ENCODE measurements at places on chromosomes 4 and X.

- no peak for DNase-seq
Observed at GRCh38 chr4:175385797-175386196, 426.3 kb downstream of the GPM6A start.

DNA sequence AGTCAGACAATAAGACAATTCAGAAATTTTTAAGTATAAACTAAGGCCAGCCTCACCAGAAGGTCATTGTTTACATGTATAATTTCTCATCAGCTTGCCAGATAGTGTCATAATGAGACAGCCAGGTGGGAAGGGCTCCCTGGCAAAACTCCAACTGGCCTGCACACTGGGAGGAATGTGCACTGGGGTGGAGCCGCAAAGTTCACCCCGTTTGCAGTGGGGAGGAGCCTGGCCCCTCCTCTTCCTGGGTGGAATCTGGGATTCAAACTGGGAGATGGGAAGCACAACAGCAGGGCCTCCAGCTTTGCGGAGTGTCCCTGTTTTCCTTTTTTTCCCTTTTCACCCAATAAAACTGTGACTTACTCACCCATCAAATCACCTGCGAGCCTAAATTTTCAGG is 329.9 kb downstream of the SMARCA1 start:
- DNase-seq = no peak

GRCh38 chr4:60953826-60954225 is 246.3 kb upstream of the ADGRL3 start:
- no peak for DNase-seq

DNA sequence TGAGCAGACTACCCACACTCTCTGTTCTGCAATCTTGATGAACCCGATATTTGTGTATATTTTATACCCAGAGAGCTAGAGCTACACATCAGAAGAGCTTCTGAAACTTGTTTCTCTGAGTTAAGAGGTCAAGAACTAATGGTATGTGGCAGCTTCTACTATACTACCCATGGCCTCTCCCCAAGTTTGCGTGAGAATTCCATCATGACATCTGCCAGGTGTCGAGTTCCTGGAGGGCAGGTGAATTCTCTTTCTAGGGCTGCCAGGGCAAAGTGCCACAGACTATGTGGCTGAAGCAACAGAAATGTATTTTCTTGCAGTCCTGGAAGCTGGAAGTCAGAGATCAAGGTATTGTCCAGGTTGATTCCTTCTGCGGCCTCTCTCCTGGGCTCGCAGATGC is 4.4 kb downstream of the SORCS2 start:
- no peak for DNase-seq

DNA sequence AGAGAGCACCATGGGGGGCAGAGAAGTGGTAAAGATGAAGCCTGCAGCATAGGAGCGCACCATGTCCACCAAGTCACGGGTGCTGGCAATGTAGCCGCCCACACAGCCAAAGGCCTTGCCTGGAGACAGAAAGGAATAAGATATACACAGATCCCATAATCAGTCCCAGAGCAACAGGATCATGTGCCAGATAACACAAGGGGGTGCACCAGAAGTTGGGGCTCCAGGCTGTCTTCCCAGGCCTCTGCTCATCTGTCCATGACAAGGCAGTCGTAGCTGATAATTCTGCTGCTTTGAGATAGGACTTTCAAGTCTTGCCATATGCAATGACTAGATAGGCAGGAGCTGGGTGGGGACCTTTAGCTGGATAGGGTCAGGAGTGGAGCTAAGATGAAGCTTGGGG is 14.7 kb downstream of the APEX2 start:
- no peak for DNase-seq

DNA sequence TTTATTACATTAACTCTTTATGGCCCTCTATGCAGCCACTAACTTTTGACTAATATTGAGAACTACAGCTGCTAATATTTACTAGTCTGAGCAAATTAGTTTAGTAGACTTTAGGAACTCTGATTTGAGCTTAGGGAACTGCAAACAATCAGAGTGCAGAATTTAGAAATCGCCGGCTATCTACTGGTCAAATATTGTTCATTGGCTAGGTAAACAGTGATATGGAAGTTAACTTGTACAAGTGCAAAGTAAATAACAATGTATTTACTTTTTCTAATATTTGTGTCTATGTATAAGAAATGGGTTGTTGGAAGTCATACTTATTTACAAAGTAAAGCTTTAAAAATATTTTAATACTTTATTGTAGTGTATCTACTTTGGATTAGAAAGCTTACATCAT is 279.6 kb downstream of the CFAP299 start:
- DNase-seq = no peak

- DNase-seq = no peak
Observed at GRCh38 chr4:101328063-101328602, 19.2 kb downstream of the PPP3CA start.

- no peak for DNase-seq
Observed at GRCh38 chr4:83605744-83606172, 69.8 kb downstream of the GPAT3 start.

DNA sequence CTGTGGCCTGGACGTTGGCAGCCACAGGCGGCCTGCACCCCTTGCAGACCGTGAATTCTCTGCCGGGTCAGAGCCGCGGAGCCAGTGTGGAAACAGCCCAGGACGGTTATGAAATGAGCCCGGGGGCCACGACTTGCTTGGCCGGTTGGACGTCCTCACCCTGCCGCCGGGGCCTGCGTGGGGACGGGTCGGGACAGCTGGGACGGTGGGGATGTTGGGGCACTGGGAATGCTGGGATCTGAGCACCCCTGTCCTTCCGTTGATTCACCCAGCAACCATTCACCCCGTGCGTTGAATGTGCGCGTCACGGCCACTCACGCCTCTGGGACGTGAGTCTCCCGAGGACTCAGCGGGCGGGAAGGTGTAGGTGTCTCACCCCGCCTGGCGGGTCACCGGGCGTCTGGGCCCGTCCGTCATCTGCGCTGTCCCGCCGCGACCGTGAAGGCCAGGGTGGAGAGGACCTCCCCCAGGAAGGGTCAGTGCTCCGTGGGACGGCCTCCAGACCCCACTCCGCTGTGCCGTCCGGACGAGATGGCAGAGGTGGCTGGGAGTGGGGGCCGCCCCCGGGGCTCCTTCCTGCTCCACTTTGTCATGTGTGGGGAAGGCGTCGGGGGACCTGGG is 4.5 kb upstream of the PLCXD1 start:
- DNase-seq = no peak

- DNase-seq = no peak
Observed at GRCh38 chr4:74267998-74268606, 40.2 kb upstream of the EPGN start.

GRCh38 chr4:4477391-4477790 is 64.5 kb downstream of the STX18 start:
- DNase-seq = no peak

- DNase-seq = no peak
Observed at GRCh38 chr4:119165767-119166166, 30.1 kb downstream of the MYOZ2 start.

- no peak for DNase-seq
Observed at GRCh38 chrX:37846141-37846540, 1.2 kb downstream of the DYNLT3 start.

DNA sequence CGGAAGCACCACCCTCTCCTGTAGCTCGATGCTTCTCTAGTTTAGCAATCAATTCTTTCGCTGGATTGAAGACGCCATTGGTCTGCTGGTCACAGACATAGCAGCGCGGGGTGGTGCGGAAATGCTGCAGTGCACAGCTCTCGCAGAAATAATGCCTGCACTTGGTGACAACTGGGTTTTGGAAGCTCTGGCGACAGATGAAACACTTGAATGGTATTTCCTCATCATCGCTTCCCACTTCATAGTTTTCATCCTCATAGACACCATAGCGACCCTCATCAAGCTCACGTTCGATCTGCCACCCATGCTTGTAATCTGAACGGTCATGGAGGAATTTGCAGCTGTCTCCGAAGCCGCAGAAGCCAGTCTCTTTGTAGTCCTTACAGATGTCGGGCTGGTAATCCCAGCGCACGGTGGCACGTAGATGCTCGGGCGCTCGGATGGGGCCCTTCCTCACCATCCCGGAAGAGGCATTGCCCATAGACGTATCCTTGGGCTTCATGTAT is 854 bp downstream of the RNF113A start:
- no peak for DNase-seq

DNA sequence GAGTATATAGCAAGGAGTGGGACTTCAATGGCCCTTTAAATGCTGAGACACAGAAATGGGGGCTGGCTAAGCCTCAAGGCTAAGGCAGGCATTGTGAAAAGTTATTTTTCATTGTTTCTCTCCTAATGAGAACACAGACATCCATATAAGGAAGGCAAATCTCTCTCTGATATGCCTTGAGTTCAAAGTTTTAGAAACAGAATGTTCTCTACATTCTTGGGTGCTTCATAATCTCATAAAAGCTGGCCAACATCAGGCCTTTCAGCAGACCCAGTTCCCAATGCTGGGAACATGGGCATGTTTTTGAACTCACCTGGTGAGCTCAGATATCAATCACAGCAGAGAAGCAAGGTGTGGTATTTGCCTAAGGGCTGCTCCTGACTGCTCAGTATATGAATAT is 19.4 kb upstream of the RAB40A start:
- no peak for DNase-seq

DNA sequence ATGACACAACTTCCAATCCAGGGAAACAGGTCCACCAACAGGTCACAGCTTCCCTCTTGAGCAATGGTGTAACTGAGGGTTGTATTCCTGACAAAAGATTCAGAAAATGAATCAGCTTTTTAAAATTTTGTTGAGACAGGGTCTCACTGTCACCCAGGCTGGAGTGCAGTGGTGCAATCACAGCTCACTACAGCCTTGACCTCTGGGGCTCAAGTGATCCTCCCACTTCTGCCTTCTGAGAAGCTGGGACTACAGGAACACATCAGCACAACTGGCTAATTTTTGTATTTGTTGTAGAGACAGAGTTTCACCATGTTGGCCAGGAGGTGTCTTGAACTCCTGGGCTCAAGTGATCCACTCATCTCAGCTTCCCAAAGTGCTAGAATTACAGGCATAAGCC is 43.7 kb downstream of the SAT1 start:
- no peak for DNase-seq

DNA sequence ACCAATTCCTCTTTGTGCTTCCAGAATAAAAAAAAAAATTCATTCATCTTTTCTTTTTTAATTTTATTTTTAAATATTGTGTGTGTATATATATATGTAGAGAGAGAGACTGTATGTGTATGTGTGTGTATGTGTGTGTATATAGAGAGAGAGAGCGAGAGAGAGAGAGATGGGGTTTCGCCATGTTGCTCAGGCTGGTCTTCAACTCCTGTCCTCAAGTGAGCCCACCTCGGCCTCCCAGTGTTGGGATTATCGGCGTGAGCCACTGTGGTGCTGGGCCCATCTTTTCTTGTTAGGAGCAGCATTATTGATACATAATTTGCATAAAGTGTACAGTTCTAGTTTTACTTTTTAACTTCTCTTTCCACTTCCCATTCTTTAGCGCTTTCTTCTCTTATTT is 33.6 kb downstream of the KDM6A start:
- DNase-seq = no peak

DNA sequence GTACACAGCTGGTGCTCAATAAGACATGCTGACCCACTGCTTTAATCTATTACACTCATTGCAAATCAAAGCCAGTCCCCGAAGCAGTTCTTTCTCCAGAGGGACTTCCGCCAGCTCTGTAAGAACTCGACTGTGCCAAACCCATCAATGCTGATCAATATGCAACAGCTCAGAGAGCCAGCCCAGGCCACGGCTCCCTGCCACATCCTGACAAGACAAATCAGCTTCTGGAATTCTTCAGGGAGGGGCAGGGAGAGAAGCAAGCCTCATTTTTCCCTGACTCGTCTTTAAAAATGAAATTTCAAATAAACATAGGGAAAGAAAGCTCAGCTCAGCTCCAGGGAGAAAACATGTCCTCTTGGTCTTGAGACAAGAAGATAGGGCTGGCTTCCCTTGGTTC is 5.3 kb upstream of the ADRA2C start:
- DNase-seq = no peak

GRCh38 chrX:38336538-38337240 is 9.4 kb upstream of the RPGR start:
- DNase-seq = no peak

- no peak for DNase-seq
Observed at GRCh38 chr4:56979421-56980072, 851 bp downstream of the POLR2B start.

DNA sequence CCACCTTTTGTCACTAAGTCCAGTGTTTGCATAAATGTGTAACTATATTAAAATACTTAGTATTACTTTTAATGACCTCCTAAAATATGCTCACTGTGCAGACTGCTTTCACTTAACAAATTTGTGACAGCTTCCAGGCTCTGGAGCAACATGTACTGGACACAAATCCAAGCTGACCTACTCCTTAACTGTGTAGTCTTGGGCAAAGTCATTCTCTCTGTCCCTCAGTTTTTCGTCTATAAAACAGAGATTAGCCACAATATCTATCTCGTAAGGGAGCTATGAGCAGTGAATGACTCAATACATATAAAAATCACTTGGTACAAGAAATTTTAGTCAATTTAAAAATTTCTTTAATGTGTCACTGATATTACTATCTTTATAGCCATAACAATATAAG is 20.4 kb upstream of the RAB40A start:
- DNase-seq = no peak

- no peak for DNase-seq
Observed at GRCh38 chrX:70168238-70169188, 8.8 kb upstream of the DGAT2L6 start.

- DNase-seq = no peak
Observed at GRCh38 chr4:152590179-152591031, 54.5 kb upstream of the FBXW7 start.

- no peak for DNase-seq
Observed at GRCh38 chr4:139126898-139127297, 50.1 kb downstream of the ELF2 start.

DNA sequence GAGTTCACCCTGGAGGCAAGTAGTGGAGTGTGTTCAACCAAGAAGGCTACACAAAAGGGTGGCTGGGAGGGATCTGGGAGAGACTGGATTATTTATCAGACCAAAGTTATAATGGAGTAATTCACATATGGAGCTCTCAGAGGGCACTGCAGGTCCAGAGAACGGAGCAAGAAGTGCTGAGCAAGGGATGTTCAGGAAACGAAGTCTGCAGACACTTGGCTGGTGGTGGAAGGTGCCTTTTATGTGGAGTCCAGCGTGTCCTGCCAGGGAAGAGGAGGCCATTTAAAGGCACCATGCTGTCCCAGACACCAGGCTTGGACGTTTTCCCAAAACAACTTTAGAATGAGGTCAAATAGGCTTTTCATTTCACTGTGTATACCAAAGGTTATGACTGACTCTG is 130.1 kb downstream of the CEP135 start:
- DNase-seq = no peak

DNA sequence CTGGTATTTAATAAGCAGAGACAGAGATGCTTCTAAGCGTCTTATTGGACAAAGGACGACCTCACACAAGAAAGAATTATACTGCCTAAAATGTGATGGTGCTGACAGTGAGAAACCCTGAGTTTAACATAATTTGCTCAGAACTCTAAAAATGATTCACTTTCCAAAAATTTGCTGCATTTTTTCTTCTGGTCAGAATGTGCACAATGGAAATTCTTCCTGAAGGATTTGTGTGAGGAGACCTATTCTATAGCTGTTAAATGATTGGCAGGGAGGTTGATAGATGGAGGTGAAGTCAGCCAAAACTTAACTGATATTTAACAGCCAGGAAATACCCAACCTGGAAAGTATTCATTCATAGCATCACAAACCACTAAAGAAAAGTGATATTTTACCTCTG is 1.7 kb downstream of the MAGEC3 start:
- no peak for DNase-seq

GRCh38 chrX:71652405-71652804 is 14.9 kb upstream of the LOC101059915 start:
- DNase-seq = peak; percentile 32

GRCh38 chr4:184090571-184090970 is 127.1 kb downstream of the ENPP6 start:
- DNase-seq = no peak

GRCh38 chrX:14697451-14697850 is 168.1 kb downstream of the GLRA2 start:
- DNase-seq = no peak

Data from forelimb muscle (tissue), 1 donor.